Sciatic nerve (tissue), 2 donors: ENCODE measurements at places on chromosomes 5 and 9.

DNA sequence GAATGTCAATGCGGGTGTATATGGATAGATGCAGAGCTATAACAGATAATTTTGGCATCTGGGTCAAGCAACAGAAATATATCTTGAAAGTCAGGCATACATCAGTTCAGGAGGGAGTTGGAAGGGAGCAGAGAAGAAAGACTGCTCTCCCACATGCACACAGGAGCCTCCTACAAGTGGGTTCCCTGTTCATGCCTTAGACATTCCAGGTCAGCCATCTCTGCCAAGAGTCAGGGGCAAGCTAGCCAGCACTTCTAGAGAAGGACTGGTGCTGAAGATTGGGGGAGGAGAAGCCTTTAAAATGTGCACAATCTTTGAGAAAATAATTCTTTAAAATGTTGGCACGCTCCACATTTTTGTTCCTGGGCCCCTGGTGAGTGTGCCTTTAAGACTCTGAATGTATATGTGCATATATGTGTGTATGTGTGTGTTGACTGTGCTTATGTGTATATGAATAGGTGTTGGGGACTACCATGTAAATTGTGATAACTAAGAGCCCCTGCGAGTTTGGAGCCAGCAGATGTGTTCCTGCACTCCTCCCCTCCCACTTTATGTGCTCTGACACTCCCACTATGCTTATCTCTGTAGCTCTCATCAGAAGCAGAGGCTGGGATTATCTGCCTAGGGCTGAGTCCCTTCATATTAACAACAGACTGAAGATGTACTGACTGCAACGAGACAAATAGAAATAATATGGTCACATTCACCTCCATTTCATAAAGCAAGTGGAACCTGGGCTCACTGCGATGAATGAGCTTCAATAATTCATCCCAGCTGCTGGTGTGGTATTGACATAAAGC, 21.5 kb upstream of the DELE1 start:
- no peak for DNase-seq

GRCh38 chr9:19946441-19947109, 157.7 kb upstream of the SLC24A2 start:
- DNase-seq, result no peak

DNA sequence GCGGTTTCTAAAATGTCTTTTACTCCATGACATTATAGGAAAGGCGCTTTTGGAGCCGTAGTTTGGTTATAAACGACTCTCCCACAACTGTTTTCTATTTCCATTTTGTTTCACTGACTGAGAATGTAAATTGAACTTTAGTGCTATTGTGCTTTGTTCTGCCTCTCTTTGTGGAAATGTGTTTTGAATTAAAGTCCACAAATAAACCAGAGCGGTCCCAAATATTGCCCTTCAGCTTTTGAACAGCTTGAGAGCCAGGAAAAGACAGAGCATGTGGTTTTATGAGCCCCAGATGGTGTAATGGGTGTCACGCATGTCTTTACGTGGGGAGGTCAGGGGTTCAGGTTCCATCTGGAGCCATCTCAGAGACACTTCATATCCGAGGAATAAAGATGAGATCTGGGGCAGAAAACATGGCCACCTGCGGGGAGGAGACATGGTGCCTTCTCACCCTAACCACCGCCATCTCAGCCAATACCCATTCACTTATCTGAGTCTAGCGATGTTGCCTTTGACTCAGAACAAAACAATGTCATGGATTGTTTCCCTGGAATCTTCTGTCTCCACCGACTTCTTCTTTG, 42.5 kb upstream of the ROR2 start:
- no peak for DNase-seq

DNA sequence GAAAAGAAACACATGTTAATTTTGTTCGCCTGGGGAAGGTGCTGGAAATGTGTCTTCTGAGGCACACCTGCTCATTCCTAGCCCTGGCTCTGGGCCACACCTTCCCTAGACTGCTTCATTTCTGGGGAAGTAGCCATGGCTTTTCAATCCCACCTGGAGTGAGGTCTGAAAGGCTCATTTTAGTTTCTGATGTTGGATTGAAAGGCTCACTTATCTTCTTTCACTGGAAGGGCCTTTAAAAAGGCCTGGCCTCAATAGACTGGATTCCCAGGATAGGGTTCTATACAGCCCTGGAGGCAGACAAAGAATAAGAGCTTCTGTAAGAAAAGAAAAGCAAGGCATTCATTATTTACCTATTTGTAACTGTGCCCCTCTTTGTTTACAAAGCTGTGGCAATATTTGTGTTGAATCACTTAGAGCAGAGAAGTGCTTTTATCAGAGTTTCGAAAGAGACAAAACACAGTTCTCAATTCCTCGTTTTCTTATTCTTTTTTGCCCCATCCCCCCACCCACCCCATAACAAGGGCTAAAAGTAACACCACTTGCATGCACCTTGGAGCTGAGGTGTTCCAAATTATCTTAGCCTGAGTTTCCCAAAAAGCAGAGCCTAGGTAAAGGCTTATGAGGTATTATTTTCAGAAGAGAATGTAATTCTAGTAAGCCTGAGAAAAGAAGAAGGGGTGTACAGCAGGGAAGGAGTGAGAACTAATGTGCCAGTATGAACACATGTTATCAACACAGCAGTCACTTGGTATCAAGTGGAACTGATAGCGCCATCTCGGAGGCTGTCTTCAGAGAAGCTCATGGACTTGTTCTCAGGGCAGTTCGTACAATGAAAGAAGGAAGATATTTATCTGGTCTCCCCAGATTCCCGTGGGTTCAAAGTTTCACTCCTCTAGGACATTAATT, 413.1 kb downstream of the KCTD16 start:
- no peak for DNase-seq

GRCh38 chr5:157476702-157477408, 16.8 kb downstream of the NIPAL4 start:
- DNase-seq, result no peak

- no peak for DNase-seq
Observed at GRCh38 chr9:15541872-15542271, 11.0 kb upstream of the CCDC171 start.

DNA sequence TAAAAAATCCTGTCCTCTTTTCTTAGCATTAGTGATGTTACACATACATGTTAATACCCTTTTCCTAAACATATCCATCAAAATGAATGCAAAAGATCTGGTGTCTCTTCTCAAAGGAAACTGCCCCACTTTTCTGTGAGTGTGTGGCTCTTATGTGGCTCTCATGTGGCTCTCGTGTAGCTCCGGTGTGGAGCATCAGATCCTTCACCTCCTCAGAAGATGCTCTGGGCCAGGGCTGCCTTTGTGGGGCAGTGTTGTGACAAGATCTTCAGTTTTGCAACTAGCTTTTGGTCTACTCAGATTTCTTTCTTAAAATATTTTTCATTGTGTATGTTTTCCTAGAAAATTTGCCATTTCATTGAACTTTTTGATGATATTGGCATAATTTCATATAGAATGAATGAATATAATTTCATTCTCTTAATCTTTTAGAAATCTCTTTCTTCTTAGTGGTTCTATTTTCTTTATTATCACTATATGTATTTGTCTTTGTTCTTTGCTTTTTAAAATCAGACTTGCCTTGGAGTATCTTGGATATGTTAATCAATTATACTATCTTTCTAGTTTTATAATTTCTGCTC, 19.4 kb downstream of the GARNL3 start:
- DNase-seq, result peak; percentile 67

DNA sequence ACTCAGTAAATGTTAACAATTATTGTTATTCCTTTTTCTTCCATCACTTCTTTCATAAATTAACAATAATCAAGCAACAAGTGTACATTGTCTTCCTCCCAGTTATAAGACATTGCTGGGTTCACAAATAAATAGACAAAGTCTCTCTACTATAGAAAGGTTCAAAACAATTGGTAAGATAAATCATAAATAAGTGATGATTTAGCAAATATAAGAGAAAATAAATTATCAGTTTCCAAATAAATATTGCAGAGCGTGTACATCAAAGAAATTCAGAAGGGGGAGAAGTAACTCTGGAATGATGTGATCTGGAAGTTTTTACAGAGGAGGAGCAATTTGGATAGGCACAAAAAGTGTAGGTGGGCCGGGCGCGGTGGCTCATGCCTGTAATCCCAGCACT, 114.2 kb downstream of the BASP1 start:
- no peak for DNase-seq

DNA sequence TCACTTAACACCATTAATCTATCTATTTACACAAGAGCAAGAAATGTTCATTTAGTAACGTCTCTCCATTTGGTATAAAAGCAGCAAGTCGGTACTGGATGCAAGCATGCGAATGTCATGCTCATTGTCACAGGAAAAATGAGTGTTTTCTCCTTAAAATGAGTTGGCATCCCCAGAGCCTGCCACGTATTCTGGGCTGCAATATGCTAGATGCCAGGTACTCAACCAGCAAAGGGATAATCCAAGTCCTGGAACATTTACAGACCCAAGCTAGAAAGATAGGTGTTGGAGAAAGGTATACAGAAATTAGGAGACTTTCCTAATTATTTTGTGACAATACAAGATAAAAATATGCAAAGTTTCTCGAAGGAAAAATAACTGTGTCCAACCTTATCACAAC, 217.5 kb downstream of the EBF1 start:
- no peak for DNase-seq

- no peak for DNase-seq
Observed at GRCh38 chr9:122789256-122790046, 718 bp downstream of the OR5C1 start.

DNA sequence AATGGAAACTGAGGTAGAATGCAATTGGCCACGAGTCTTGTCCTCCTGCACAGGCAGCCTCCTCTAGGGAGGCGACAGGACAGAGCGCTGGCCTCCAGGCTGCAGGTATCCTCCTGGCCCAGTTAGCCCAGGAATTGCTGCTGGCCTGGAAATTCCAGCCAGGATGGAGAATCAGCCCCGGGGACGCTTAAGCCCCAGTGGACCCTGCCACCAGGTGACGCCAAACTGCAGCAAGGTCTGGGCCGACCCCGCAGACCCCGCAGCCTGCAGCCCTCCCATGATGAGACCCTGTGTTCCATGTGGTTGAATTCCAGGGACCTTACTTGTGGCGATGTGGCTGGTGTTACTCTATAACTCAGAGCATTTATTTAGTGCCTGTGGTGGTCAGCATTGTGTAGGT, 7.3 kb downstream of the CACFD1 start:
- DNase-seq, result no peak

DNA sequence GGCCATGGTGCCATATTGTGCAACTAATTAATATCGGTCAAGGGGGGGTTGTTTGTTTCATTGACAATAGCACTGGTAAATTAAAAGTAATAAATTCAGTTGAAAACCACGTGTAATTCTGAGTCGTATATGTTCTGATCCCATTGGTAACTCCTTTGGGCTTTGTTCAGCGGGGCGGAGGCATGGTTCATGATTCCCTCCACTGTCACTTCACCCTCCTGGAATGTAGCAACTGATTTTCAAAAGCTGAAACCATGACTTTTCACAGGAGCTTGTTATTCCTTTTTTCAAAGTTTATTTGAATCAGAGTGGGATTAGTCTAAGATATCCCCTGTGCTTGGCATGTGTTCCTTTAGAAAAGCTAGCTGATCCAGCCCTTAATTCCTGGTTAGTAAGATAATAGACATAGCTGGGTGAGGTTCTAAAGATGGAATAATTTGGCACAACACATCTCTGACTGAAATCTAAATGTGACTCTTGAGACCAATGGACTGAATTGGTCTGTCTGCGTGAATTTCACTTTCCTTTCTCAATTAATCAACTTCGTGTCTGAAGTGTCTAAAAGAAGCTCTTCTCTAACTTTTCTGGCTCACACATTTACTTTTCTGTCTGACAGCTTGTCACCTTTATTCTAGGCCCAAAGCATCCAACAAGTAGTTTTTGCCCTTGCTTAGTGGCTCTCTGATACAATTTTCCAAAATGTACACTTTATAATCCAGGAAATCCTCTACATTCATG, 185.7 kb upstream of the VCAN start:
- DNase-seq, result no peak

DNA sequence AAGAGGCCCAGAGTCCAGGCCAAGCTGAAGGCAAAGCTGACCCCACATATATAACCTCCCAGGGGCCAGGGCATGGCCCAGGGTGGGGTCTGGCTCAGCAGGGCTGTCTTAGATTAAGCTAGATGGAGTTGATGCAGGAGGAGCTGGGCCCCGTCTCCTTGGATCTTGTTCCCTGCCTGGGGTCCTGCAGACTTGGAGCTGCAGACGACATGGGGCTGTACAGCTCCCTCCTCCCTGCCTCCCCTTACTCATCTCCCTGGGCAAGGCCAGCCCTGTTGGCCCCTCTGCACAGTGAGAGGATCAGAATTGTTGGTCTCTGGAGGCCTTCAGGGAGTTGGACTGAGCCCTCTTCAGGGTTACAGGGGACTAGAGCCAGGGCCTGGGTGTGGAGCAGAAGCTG, 134.9 kb downstream of the RGS3 start:
- no peak for DNase-seq

DNA sequence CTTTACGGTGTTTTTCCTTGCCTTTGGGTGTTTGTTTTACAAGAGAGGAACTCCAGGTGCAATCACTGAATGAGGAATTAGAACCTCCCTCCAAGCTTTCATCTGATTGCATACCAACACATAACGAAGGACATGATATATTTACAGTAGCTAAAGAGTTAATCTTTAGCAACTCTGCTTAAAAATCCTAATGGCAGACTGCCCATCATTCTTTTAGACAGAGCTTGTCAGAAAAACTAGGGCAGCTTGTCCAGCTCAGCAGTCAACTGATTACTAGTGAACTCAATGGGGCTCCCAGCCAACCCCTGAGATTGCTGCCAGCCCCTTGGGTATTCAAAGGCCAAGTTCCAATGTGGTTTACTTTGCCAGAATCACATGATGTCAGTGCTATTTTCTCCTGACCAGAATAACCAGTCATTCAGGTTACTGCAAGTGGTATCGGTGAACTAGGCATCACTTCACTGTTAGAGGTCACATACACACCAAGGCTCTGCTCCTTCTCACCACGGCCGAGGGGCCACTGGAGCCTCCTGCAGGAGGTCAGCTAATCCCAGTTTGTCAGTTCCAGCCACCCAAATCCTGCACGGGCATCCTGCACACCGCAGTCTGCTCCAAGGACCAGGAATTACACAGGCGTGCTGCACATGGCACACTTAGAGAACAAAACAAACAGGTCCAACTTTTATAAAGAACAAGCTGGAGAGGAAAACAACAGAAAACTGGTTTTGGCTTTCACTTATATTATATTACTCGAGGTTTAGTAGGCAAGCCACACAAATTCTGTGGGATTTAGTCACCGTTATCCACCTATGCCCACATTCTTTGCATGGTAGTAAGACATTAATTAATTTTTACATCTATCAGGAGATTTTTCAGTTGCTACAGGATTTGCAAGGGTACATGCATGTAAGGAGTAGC, 62.5 kb downstream of the NFIB start:
- DNase-seq, result peak; percentile 71

- DNase-seq, result peak; percentile 56
Observed at GRCh38 chr9:33101104-33101951, 24.9 kb upstream of the SMU1 start.

DNA sequence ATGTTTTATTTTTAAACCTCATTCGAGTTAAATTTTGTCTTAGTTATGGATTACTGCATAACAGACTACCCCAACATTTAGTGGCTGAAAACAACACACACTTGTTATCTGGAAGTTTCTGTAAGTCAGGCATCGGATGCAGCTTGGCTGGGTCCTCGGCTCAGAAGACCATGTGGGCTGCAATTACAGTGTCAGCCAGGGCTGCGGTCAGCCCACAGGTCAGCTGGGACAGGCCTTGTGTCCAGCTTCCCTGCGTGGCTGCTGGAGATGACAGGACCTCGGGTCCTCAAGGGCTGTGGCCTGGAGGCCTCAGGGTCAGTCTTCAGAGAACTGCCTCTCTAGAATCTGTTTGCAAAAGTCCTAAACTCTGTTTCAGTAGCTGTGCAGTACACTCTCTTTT, 219.0 kb upstream of the IRX1 start:
- no peak for DNase-seq
